ENCODE measurements at places on chromosomes 4 and X.

DNA sequence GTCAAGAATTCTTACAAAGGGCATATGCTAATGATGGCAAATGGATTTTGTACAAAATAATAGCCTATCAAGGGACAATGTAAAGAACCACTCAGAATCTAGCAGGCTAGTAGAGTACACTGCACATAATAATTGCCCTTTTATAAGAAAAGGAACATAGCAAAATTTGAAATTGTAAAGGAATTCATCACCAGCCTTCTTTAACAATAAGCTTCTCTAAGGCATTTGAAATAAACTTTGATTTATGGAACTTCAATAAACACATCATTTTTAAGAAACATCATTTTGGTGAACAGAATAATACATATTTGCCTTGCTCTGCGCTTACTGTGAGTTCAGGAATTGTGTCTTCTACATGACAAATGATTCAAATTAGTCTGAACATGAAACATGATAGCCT lies 9.7 kb upstream of the ATP10D start:
- no peak for DNase-seq

DNA sequence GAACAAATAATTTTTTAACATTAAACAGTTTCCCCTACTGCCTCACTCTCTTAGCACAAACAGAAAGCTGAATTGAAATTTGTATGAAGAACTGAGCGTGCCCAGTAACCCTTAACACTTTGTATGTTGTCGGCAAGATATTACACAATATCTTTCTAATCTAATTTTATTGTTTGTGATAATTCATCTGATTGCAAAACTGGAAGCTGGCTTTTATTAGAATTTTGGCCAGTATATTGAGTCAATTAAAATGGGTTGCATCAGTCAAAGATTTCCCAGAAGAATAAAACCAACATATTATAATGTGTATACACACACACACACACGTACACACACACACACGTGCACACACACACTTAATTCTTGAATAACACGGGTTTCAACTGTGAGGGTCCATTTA lies 2332.1 kb downstream of the PCDH7 start:
- DNase-seq: no peak

GRCh38 chr4:70754470-70754869 lies 32.7 kb downstream of the RUFY3 start:
- DNase-seq: no peak

DNA sequence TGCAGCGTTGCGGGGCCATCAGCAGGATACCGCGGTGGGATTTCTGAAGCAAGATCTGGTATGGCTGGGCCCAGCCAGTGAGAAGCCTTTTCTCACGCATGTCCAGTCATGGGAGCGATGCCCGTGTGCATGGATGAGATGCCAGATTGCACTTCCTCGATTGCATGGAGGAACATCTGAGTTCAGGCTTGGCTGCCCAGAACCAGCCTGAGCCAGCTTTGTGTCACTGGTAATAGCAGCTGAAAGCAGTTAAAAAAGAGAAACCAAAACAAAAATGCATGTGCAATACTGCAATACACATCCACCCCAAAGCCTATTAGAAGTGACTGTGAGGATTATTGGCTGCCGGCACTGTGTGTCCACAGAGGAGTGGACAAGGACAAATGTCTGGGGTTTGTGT lies 59.3 kb downstream of the PSAPL1 start:
- peak; percentile 21 for DNase-seq

GRCh38 chrX:111445485-111445884 lies 33.5 kb upstream of the DCX start:
- no peak for DNase-seq

- DNase-seq: no peak
These were observed 27.5 kb upstream of the CPLX1 start for GRCh38 chr4:853416-853781.

GRCh38 chrX:108412783-108413182 lies 25.4 kb downstream of the COL4A6 start:
- no peak for DNase-seq

GRCh38 chr4:95957054-95957453 lies 117.2 kb downstream of the PDHA2 start:
- no peak for DNase-seq

- DNase-seq: peak; percentile 65
These were observed 150.9 kb downstream of the SHROOM3 start for GRCh38 chr4:76585897-76586360.

- no peak for DNase-seq
These were observed 26.1 kb downstream of the TRPC5 start for GRCh38 chrX:112056476-112056875.

DNA sequence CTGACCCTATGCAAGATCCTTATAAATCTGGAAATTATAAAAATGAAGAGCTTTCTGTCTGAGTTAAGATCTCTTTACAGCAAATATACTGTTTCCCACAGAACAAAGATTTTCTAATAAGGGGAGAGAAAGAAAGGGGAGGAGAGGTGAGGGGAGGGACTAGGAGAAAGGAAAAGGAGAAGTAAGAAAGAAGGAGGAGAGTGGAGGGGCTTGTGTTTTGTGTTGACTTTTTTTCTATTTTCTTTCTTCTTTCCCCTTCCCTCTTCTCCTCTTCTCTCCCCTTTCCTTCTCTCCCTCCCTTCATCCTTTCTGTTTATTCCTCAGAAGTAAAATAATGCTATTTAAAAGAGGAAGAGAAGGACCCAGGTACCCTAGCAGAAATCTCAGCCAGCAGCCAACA lies 6.2 kb downstream of the CXCL6 start:
- no peak for DNase-seq

GRCh38 chr4:2647403-2648158 lies 108.6 kb downstream of the TNIP2 start:
- DNase-seq: no peak

- DNase-seq: no peak
These were observed 3.1 kb upstream of the C4orf17 start for GRCh38 chr4:99507762-99508161.

- DNase-seq: no peak
These were observed 37.6 kb downstream of the C4orf50 start for GRCh38 chr4:5980436-5981155.

DNA sequence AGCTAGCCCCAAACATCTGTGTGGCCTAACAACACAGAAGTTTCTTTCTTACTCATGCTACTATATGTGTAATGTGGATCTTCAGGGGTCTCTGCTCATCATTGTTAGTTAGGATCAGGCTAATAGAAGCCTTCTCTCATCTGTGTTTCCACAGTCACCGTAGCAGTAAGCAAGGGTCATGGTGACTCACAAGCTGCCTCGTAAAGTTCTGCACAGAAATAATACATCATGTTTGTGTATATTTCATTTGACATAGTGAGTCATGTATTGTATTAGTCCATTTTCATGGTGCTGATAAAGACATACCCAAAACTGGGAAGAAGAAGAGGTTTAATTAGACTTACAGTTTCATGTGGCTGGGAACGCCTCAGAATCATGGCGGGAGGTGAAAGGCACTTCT lies 38.7 kb downstream of the SLC4A4 start:
- DNase-seq: no peak

DNA sequence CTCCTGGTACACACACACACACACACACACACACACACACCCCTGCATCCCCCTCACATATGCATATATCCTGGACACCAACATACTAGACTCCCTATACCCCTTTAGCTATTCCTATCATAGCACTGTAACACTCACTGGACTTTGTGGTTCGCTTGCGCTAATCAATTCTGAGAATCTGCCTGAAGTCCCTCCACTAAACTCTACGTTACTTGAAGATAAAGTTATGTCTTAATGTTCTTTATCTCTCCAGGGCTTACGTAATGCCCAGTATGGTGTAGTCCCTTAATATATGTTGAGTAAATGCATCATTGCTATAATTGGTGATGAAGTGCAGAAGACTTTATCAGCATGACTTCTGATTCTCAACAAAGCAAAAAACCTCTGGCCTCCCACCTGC lies 32.3 kb downstream of the PTCHD1 start:
- no peak for DNase-seq

GRCh38 chr4:84531689-84532088 lies 32.6 kb upstream of the NKX6-1 start:
- no peak for DNase-seq

DNA sequence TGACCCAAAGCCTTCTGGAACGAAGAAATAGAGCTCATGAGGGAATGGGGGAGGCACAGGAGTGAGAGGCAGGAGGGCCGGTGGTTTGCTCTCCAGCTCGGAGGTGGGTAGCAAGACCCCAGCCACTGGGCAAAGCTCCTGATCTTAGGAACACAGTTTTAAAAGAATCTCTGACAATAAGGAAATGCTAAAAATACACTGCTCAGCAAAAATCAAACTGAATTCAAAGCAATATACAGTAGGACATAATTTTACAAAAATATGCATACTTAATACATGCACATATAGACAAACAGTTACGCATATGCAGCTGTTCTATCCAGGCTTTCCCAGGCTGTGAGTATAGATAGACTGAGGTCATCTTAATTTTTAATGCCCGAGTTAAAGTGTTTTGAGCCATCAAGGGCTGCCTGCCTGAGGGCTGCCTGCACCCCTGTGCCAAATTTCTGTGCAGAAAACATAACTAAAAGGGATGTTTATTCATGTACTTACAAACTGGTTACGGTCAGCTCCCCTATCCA lies 6.9 kb downstream of the GPR50 start:
- no peak for DNase-seq

- DNase-seq: no peak
These were observed 60.7 kb upstream of the GPC4 start for GRCh38 chrX:133475953-133476352.

GRCh38 chr4:155544547-155544946 lies 122.1 kb upstream of the GUCY1A1 start:
- DNase-seq: no peak

DNA sequence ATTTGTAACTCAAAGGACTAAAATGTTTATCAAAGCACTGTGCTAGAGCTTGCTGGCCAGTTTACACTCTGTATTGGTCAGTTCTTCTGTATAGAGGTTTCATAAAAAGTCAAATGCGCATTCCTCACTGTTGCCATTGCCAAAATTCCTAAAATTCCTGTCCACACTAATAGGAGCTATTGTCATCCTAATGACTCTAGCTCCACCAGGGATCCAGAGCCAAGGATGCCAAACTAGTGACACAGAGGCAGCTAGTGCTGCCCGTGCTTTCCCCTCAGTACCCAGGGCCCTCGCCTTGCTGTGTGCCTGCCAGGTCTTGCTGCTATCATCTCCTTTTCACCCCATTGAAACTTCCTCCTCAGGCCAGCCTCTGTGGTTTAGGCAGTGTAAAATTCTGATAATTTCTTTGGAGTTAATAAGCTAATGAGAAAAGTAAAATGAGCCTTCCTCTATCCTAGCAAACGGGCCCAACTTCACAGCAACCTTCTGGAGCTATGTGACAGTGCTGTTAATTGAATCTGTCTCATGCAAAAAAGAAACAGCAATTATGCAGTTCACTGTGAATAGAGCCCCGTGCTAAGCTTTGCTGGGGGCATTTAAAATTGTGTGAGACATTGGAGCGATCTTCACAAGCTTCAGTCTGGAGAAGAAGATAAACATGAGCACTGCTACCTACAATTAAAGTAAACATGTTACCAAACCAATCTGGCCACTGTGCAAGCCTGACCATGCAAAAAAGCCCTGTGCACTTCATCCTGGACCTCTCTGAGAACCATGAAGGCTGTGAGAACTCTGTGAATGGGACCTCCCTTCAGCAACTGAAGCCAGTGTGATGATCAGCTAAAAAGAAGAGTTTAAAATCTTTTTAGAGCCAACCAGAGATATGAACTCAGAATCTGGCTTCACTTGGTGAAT lies 43.1 kb upstream of the FGF2 start:
- no peak for DNase-seq

GRCh38 chr4:172998527-172999469 lies 169.8 kb upstream of the GALNT7 start:
- DNase-seq: no peak

GRCh38 chr4:36196145-36196913 lies 48.0 kb downstream of the ARAP2 start:
- DNase-seq: no peak

DNA sequence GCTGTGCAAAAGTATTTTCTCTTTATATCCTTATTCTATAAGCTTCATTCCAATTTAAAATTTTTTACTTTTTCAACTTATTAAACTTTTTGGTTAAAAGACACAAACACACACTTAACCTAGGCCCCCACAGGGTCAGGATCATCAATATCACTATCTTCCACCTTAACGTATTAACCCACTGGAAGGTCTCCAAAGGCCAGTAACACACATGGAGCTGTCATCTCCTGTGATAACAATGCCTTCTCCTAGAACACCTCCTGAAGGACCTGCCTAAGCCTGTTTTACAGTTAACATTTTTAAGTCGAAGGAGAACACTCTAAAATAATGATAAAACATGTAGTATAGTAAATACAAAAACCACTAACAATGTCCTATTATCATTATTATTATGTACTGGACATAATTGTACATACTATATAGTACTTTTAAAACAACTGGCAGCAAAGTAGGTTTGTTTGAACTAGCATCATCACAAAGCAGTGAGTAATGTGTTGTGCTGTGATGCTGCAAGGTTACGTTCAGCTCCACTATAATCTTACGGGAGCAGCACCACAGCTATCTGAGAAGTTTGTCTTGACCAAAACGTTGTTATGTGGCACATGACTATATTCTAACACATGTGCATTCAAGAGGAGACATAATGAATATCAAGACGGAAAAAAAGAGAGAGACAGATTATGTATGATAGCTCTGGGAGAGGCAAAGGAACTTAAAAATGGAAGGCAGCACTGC lies 33.7 kb downstream of the DHX15 start:
- no peak for DNase-seq

Measured in occipital lobe (tissue), 3 donors.